Umbilical cord (tissue), 2 donors: ENCODE measurements at places on chromosomes 12 and 14.
A peak's percentile ranks its signal among the peaks of the same experiment; 100 is the strongest.

- DNase-seq: no peak
These were observed 592.4 kb upstream of the SEL1L start for GRCh38 chr14:82126006-82126405.

DNA sequence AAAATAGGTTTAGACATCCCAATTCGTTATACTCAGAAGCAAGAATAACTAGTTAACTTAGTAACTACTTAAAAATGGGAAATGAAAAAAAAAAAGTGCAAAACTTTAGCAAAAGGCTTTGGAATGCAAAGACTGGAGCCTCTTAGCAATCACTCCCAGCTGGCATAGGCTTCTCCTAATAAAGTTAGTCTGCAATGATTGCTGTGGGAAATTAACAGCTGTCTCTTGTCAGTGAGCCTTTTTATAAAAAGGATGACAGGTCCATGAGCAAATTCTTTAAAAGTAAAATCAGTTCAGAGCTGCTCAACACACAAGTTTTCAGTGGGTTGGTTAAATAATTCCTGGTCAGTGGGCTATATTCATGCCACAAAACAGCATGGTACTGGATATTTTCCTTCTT lies 7.4 kb upstream of the SYCP3 start:
- no peak for DNase-seq

DNA sequence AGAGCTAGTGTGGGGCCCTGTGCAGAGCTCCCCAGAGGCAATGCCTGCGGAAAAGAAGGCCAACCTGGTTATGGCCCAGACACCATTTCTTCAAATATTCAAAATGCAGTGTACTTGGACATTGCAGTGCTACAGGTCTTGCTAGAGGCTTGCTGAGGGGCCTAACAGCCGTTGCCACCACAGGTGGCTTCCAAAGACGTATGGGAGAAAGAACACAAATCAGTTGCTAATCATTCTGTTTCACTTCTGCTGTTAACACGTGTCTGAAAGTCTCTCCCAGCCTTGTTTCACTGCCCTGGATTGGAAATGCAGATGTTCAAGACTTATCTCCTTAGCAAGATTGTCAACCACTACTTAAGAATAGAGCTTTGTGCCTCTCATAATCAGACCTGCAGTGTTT lies 925.9 kb downstream of the GALC start:
- DNase-seq: no peak

- DNase-seq: no peak
These were observed 25.6 kb upstream of the CHPT1 start for GRCh38 chr12:101671833-101672232.

DNA sequence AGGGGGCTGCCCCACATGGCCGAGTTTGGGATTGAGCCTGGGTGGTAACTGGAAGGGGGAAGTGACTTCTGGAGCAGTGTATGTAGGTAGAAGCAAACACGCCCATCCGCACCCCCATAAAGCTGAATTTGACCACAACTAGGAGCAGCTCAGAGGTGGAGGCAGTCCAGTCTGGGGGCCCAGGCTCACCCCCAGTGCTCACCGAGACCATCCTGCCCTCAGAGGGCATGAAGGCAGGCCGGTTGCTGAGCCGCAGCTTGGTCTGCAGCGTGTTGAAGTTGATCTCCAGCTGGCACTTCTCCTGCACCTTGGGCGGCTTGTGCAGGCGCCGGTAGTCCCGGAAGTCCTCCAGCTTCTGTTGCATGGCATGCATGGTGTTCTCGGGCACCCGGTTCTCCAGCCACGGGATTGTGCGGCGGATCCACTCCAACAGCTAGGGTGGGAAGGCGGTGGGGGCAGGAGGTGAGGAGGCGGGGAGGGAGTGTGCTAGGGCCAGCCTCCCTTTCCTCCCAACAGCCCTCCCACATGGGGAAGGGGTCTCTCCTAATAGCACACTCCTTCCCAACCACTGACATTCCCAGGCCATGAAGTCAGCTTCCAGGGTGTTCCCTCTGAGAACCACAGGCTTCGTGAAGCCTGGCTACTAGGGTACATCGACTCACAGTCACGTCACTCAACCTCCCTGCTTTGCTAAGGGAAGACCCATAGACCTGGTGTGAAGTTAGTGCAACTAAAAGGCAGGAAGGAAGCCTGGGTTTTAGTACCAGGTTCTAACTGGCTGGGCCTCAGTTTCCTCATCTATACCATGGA lies 87.0 kb downstream of the ACTN1 start:
- DNase-seq: no peak

- peak; percentile 43 for DNase-seq
These were observed at the start of gene RDH16 for GRCh38 chr12:56957229-56958052. RDH16 (minus strand) TSS chr12:56957608; CDS start chr12:56957462, 146 bp downstream.

GRCh38 chr14:87644689-87645088 lies 348.3 kb downstream of the GALC start:
- DNase-seq: no peak

DNA sequence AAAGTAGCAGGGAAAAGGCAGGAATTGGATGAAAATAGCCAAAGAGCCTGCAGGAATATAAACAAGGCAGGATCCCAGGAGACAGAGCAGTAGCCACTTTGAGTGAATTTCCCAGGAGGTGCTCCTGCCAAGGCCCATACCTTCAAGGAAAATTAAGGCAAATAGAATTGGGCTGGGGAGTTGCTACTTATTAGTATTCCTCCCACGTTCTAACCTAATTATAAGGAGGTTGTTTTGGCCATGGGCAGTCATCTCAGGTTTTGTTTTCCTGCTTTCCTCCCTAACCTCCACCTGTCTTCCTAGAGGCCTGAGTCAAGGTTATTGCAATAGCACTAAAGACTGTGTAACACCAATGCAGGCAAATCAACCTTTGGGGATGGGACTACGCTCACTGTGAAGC lies 73.1 kb downstream of the DAD1 start:
- DNase-seq: no peak

DNA sequence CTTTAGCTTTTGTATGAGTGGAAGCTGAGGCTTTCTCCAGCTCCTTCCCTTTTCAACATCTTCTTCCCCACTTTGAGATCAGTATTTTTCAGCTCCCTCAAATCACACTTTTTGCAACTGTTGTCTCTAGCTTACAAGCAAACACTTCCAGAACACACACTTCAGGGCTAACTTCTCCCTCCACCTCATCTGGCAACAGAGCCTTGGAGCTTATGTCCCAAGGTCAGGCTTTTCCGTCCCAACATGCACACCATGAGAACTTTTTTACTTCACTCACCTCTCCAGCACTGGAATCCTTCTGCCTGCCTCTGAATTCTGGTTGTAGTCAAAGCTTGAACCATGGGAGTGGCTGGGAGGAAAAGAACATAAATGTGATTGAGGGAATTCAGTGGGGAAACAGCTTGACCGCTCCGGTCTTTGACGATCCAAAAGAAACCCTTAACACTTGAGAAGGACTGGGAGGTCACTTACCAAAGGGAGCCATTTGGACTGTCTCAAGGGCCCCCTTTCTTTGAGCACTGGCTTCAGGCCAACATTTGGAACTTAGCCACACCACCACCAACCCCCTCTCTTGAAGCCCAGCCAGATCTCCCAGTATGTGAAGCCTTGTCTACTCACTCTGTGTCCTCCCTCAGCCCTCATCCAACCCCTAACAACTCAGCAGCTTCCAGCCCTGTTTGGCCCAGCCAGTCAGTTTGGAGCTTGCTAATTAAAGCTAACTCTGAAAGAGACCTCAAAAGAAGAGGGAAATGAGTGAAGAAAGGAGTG lies 3.9 kb upstream of the BLOC1S1 start:
- DNase-seq: no peak

DNA sequence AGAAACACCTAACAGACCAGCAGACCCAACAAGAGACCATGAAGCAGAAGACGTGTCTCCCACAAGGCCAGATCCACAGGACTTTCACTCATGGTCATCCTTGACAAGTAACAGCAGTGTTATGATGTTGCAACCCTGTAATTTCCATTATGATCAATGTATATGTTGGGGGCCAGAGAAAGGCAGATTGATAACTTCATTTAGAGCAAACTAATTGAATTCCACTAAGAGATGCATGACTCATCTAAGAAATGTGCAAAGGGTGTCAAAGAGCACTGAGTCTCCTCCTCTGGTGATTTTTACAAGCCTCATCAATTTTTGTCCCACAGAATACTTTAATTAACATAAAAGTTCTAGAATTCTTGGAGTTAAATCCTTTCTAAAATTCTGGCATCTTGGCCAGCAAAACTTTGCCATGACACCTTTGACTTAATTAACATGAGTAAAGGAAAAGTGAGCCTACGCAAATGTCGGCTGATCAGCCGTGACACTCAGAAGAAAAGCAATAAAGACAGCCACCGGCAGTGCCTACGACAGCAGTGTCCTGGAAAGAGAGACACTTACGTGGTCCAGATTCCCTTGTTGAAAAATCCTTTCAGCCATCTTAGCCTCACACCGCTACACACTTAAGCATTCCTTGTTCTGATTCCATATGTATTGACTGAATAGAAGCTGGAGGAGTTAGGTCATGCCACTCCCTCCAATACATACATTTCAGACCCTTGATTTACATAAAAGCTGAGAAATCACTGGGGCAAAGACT lies 370.2 kb upstream of the CCDC196 start:
- no peak for DNase-seq

GRCh38 chr12:32697445-32697844 lies 18.3 kb downstream of the DNM1L start:
- DNase-seq: no peak
